ENCODE measurements at places on chromosomes 7 and 10. TPM values are rescaled to one million over a fixed set of nuclear protein-coding genes. Genes with fewer than 3 reads are reported as not detected.

Gene OR9A2
- not detected for polyA plus RNA-seq

Gene CYP26C1
- not detected for polyA plus RNA-seq

GRCh38 chr10:100710151-100710871 lies 35.1 kb upstream of the PAX2 start:
- H3K27me3 ChIP-seq: peaks cover 31% of the 10 kb centered on the region
- no peak overlapping the region for H3K4me3 ChIP-seq
- H3K4me1 ChIP-seq: peaks cover 5% of the 10 kb centered on the region
- no peak overlapping the region for H3K27ac ChIP-seq

GRCh38 chr7:142412551-142413193 lies 154.8 kb upstream of the PRSS58 start:
- H3K27ac ChIP-seq: no peak overlapping the region
- H3K27me3 ChIP-seq: peaks cover 2% of the 10 kb centered on the region
- H3K4me1 ChIP-seq: no peaks in the 10 kb centered on the region

Gene OPN4
- polyA plus RNA-seq: not detected

All from immature natural killer cell (primary cell).